ENCODE measurements at places on chromosomes 12 and 14.

GRCh38 chr12:84186433-84186832 is 726.2 kb downstream of the SLC6A15 start:
- DNase-seq, result no peak

DNA sequence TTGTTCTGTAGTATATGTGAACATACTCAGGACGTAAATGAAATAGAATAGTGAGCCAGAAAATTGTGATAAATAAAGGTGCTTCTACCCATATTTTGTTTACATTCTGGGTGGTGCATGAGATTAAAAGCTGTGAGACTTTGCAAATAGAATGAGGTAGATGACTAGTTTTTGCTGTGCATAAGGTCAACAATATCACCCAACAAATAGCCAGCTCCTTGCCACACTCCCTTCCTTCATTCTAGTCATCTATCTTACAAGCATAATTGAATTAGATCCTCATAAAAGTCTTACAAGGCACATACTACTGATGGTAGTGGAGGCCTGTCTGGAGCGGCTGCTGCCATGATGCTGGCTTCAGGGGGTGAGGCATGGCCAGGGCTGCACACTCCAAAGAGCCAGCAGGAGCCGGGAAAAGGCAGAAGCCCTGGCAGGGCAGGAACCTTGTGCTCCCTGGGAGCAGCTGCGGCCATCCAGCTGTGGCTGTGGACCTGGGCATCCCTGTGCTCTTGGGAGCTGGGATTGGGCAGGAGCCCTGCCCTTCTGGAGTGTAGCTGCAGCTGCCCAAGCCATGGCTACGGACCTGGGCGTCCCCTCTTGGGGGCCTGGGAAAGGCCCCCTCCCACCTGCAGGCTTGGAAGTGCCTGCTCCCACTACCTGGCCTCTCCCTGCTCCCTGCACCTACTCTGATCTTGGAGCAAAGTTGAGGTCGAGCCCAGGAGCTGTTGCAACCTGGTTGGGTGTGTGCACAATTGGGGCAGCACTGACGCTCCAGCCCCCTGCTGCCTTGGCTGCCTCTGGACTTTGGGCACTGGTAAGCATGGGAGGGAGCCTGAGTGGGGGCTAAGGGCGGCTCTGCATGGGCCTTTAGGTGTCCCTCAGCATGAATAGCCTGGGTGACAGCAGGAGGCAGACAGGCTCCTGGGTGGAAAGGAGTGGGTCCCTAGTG is 112.8 kb downstream of the DACT1 start:
- DNase-seq, result no peak

- DNase-seq, result peak; percentile 2
Measured at GRCh38 chr12:126667339-126667738, 1599.6 kb upstream of the TMEM132C start.

DNA sequence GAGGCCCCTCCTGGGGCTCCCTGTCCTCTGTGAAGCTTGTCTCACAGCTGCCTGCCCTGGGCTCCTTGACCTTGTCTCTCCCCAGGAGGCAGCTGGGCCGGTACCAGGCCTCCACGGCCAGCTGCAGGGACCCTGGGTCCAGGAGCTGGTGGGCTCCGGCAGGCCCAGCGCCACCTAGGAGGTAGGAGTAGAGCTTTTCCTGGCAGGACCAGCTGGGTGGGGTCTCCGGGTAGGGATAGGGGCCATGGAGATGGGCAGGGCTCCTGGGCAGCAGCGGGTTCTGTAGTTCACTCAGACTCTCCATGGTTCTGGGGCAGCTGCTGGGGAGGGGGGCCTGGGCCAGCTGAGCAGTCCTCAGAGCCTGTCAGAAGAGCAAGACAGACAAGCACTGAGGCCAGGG is 16.6 kb downstream of the SYNDIG1L start:
- DNase-seq, result no peak

DNA sequence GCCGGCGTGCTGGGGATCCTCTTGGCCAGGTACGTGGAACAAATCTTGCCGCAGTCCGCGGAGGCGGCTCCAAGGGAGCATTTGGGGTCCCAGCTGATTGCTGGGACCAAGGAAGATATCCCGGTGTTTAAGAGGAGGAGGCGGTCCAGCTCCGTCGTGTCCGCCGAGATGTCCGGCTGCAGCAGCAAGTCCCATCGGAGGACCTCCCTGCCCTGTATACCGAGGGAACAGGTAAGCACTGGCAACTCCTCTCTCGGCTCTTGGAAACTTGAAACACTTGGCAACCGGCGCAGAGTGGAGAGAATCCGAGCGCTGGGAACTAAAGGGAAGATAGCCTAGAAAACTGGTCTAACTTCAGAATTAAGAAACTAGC is 1.7 kb downstream of the PDE3A start:
- DNase-seq, result peak; percentile 45

DNA sequence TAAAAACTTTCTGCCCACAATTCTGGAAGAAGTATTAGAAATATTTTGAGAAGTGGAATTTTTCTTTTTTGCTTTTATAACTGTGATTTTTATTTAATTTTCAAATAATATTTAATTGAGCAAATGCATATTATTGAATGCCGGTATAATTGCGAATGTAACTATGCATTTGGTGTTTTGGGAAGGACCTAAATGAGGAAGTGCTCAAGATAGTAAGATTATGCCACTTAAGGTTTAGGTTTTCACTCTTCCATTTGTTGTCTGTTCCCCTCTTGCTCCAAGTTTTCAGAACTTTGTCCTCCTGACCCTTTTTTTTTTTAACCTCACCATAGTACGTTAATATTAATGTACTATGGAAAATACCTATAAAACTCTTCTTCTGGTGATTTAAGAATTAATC is 85.8 kb downstream of the KIAA0586 start:
- DNase-seq, result no peak

DNA sequence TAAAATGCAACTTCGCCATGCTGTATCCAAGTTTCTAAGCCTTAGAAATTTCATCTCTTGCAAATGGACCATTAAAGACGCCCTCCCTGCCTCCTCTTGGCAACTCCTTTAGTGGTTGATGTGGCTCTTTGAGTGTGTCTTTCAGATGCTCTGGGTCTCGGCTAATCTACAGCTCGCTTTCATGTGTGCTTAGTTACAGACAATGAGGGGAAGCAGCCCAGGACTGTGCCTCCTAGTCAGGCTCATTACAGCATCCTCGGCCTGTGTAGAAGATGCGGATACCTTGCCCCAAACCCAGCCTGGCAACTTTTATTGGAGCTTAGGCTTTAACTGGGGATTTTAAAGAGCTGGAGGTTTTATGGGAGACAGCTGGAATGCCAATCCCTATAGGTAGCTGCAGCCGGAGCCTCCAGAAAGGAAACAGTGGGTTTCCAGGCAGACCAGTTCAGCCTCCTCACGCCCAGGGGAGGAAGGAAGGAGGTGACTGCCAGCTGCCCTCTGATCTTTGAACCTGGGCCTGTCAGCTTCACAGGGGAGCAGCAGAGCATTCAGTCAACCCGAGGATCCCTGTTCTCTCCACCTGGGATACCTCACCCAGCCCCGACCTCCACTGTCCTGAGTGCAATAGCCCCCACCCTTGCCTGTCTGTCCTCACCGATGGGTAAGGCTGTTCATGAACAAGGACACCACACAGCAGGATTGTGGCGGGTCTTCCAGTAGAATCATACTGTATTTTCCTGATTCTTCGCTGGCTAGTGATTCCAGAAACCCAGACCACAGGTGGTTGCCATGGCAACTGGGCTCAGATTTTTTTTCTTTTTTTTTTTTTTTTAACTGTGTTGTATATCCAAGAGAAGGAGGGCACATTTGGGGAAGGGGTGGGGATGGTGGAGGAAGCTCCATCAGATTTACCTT is 638.5 kb downstream of the MED13L start:
- DNase-seq, result no peak

DNA sequence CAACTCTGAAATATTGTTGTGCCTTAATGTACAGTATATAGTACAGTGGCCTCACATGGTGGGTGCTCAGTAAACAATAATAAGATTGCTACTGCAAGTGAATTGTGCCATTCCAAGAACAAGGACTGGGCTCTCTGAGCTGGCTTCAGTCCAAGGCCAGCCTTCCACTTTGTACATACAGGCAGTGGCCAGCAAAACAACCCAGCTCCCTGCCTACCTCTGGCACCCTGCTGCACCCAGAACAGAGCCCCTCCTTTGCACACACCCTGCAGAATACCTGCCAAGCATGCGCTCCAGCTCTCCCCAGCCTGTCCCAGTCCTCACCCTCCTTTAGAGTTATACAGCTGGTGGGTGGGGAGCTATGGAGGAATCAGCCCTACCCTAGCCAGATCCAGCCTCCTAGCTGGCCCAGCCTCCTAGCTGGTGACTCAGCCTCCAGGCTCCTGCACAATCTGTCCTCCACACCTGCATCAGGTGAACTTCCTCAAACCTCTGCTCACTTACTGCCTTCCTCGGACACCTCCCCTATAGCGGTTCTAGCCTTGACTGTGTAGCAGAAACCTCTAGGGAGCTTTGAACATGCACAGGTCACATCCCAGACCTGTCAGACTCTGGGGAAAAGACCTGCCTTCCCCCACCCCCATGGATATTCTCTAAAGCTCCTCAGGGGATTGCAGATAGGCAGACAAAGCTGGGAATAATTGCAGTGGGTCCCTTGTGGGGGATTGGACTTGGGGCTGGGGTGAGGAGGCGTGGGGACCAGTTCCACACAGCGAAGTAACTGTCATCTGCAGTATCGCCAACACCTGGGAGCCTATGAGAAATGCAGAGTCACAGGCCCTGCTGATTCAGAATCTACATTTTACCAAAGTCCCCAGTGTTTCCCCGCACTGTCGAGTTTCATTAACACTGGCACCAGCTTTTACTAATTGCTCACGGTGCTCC is 17.9 kb downstream of the ZDHHC22 start:
- no peak for DNase-seq

Data from A549 (cell line).